ENCODE measurements at places on chromosomes 7 and 10.

- DNase-seq: no peak
These were observed 102.3 kb downstream of the DYNC1I1 start for GRCh38 chr7:95874541-95875265.

GRCh38 chr7:44261240-44261639 is 60.5 kb downstream of the YKT6 start:
- DNase-seq: no peak

DNA sequence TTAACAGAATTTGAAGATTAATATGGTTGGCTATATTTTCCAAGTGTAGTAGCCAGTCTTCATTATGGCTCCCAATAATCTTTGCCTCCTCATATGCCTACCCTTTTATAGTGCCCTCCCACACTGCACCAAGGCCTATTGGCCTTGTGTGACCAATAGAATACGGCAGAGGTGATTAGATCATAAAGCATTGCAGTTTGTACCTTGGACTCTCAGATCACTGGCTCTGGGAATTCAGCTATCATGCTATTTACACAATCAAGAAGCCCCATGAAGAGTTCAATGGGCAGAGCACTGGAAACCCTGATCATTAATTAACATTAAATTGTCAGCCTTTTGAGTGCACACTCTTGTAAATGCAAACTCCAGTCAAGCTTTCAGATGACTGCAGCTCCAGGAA is 154.5 kb upstream of the MAGI2 start:
- DNase-seq: no peak

- DNase-seq: no peak
These were observed 19.2 kb downstream of the SHH start for GRCh38 chr7:155792999-155793560.

DNA sequence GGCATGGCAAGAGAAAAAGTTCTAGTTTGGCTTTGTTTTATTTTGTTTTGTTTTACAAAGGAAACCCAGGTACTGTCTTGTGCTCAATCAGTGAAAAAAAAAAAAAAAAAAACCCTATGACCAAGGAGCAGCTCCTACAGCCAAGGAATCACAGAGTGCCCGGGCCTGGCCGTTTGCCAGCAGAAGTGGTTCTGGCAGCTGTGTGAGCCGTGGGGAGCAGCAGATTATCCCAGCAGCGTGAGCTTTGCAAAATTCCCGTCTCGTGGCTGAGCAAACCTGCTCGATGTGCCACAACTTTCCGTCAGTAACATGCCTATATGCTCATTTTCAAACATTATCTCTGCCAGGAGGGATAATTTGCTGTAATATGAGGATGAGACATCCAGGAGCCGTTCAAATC is 293.7 kb downstream of the POU6F2 start:
- DNase-seq: no peak

DNA sequence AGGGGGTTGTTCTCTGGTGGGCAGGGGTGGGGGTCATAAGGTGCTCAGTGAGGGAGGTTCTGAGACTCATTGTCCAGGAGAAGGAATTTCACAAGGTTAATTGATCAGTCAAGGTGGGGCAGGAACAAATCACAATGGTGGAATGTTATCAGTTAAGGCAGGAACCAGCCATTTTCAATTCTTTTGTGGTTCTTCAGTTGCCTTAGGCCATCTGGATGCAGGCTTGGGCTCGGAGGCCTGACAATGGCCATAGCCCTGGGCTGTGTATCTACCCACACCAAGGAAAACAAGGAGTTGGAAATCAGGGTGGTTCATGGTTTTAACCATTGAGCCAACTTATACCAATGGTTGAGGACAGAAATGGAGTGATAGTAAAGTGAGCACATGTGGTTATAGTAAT is 1221.8 kb downstream of the TYW1 start:
- no peak for DNase-seq

DNA sequence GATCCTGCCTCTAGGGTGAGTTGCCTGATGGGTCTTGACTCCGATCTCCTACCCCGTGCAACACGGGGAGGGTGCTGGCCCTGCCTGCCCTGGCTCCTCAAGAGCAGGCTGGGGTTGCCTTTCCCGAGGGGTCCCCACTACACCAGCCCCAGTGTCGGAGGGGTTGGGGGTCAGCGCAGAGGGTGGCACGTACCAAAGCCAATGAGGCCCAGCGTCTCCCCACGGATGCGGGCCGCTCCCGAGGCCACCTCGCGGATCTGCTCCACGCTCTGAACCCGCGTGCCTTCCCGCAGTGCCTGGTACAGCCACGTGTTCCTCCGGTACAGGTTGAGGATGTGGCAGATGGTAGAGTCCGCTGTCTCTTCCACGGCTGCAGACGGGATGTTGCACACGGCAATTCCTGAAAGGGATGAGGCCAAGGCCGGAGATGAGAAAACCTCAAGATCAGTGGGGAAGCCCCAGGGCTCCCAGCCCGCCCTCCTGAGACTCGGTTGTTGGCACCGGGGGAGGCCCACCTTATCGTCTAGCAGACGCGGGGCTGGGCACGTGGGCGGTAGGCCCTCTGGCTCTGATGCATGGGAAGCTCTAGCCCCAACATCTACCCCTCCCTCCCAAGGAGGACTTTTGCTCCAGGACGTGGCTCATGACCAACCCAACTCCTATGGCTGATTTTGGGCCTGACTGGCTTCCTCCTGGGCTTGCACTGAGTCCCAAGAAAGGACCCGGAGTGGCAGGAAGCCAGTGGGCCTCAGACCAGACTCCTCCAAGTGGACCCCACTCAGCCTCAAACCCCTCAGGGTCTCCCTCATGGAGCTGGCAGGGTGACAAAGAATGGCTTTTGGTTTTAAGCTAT is 56.1 kb downstream of the ZRANB1 start:
- no peak for DNase-seq

Measured in nucleus accumbens (tissue), 56 donors.